ENCODE measurements at places on chromosomes 3 and 15.

DNA sequence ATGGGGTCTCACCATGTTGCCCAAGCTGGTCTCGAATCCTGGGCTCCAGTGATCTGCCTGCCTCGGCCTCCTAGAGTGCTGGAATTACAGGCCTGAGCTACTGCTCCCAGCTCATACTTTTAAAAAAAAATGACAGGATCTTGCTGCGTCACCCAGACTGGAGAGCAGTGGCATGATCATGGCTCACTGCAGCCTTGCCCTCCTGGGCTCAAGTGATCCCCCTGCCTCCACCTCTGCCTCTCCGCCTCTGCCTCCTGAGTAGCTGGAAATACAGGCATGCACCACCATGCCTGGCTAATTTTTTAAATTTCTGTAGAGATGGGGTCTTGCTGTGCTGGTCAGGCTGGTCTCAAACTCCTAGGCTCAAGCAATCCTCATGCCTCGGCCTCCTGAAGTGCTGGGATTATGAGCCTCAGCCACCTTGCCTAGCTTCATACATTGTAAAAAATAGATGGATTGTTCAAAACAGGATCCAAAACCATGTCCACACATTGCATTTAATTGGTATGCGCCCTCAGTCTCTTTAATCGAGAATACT, 8.9 kb downstream of the PHLDB2 start:
- no peak for DNase-seq

DNA sequence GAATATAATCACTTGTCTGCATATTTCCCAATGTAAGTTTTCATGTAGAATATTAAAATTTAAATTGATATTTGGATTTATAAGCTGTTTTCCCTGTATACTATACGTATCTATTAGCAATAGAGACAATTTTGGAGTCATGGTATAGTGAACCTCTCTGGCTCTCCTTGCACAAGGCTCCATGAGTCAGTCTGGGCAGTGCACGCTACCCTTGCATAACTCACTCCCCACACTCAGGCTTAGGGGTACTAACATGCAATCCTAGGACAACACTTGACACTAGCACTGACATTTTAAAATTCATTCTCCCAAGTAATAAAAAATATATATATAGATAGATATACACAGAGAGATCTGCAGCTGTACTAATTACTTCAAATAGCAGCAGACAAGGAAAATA, 39.2 kb downstream of the SLC24A1 start:
- DNase-seq: no peak

DNA sequence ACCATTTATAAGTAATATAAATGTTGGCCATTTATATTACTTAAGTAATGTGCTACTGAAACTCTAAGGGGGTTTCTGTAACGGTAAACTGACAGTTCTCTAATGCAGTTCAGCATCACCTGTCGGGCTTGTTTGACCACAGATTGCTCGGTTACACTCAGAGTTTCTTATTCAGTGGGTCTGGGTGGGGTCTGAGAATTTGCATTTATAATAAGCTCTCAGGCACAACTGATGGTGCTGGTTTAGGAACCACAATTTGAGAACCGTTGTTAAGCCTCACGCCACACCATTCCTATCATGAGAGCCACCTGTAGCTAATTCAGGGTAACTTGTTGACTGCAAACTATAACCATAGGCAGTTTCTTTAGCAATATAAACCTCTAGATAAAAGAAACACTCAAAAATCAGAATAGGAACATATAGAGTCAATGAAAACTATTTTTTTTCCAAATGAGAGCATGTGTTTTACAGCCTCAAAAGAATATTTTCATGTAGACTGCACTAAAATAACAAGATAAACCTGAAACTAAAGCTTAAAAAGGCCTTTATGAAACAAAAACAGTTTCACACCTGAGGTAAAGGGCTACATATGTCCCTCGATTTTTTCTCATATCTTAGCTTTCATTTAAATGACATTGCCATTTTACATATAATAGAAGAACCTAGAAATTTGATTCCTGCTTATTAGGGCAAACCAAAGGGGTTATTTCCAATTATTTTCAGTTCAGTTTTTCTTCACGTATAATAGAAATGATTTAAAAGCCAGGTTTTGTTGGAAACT, 604.8 kb downstream of the UNC13C start:
- DNase-seq: no peak

DNA sequence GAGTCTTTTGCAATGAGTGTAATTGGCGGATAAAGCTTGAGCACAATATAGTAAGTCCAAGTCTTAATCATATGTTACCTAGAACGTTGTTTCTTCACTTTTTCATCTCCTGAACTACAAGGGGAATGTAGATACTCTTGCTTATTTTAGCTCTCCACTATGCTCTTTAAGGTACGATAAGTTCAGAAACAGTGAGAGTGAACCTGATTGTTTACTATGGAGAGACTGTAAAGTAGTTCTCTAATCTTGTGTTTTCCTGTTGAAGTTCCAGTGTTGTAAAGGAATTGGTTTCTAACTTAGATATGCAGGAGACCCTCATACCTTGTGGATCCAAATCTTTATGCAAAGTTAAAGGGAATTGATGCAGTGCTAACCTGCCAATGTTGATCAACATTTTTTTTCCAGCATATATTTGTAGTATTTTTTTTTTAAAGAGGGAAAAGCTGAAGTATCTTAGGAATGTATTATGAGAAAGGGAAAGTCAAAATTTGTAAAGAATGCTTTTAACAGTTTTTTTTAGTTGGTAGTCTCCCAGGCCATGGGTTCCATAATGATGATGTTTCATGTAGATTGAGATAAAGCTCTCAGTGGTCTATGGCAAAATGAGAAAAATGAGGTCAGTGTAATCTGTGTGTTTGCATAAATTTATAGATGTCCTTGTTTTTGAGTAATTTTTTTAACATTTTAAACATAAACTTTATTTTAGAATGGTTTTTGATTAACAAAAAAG, 14.9 kb downstream of the ATP11B start:
- DNase-seq: no peak

DNA sequence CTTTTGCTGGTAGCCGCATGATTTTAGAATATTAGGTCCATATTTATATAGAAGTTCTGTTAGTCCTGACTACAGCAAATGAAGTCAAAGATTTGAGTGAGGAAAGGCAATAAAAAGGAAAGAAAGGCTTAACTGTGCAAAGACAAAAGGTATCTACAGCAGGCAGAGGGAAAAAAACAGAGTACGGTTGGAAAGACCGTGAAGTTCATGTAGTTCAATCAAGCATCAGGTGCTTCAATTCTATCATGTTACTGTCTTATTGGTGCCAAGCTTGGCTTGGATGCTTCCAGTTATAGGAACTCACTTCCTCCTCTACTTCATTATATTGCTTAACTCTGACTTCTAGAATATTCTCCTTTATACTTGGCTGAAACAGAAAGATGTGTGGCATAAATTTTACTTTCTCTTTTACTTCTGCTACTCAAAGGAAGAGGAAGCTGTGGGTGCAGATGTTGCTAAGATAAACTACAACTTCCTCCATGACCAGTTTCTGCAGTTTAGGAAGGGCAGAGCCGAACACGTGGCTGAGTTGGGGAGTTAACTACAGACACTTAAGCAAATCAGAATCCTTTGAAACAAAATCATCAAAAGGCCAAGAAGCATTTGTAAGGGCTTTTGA, 72.6 kb upstream of the ZBED2 start:
- DNase-seq: peak; percentile 79

GRCh38 chr3:39390181-39390580, 7.0 kb downstream of the SLC25A38 start:
- DNase-seq: no peak

- DNase-seq: no peak
Observed at GRCh38 chr3:6697722-6698121, 163.2 kb upstream of the GRM7 start.

- DNase-seq: no peak
Observed at GRCh38 chr3:144626835-144627234, 655.2 kb downstream of the DIPK2A start.

Data from CD4-positive, alpha-beta T cell treated with Interferon gamma for 1 hour (primary cell).